Astrocyte of the spinal cord (primary cell): ENCODE measurements at places on chromosomes 13 and 19.

DNA sequence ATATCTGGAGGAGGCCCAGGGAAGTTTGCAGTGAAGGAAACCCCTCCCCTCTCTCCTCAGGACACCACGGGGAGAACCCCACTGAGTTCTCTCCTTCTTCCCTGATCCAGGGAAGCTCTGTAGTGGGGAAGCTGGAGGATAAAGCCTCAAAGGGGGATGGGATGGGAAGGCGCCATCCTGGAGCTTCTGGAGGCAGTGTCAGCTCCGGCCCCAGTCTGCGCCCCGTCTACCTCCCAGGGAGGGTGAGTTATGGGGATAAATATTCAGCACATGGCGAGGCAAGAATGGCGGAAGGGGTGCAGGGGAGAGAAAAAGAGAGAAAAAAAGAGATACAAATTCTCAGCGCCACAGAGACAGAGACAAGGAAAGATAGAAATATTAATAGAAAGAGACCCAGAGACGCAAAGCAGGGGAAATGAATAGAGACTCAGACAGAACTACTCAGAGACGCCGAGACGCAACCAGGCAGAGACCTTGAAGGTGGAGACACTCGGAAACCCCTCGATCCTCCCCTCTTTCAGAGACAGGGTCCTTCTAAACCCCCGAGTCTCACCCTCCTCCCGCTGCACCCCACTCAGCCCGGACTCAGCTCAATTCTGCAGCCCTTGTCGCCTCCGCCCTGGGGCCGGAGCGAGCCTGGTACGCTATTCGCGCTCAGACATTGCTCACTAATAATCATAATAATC, 23.6 kb downstream of the OLFM2 start:
- DNase-seq, result no peak

DNA sequence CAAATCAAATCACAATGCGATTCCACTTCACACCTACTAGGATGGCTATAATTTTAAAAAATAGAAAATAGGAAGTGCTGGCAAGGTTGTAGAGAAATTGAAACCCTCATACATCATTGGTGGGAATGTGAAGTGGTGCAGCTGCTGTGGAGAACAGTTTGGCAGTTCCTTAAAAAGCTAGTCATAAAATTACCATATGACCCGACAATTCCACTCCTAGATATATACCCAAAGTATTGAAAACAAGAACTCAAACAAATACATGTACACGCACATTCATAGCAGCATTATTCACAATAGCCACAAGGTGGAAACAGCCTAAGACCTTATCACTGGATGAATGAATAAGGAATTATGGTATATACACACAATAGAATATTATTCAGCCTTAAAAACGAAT, 12.0 kb downstream of the HMGB1 start:
- DNase-seq, result no peak

GRCh38 chr19:49335784-49336481, 727 bp downstream of the CD37 start:
- DNase-seq, result no peak

DNA sequence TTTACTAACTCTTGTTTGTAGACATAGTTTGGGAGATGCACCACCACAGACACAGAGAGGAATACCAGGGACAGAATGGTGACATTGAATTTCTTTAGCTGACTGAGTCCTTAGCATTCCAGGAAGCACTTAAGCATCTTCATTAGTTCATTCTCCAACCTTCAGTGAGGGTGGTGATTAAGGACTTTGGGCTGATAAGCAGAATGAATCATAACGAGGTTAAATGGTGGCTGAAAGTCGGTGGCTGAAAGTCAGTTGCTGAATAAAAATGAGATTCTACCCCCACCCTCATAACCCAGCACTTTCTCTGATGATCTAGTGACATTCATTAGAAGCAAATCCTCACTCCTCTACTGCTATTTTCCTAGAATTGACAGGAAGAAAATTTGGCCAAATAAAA, 10.6 kb downstream of the PCDH8 start:
- DNase-seq, result no peak

- peak; percentile 65 for DNase-seq
Observed at GRCh38 chr13:44311011-44311780, 62.4 kb upstream of the SERP2 start.

DNA sequence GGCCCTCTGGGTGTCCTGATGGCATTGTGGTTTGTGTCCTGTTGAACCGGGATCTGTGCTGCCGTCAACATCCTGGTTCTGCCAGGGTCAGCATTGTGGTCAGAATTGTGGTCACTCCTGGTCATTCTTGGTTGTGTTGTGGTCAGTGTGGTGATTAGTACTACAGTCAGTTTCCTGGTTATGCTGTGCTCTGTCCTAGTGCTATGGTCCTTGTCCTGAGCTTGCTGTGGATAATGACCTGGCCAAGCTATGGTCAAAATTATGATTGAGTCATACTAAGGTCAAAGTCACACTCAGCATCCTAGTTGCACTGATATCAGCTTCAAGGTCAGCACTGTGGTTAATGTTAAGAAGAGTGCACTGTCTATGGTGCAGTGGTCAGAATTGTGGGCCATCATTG, 4.5 kb upstream of the OLFM2 start:
- no peak for DNase-seq

- DNase-seq, result no peak
Observed at GRCh38 chr13:113660066-113660465, 2.1 kb upstream of the ATP4B start.

DNA sequence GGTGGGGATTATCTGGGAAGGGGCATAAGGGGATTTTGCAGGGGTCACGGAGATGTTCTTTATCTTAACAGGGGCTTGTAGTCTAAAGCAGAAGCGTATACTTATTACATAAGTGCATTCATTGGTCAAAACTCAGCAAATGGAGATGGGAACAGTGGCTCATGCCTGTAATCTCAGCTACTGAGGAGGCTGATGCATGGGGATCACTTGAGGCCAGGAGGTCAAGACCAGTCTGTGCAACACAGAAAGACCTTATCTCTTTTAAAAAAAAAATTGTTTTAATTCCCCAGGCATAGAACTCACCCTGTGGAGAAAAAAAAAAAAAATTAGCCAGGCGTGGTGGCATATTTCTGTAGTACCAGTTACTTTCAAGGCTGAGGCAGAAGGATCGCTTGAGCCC, 18.9 kb downstream of the FAM187B start:
- no peak for DNase-seq

DNA sequence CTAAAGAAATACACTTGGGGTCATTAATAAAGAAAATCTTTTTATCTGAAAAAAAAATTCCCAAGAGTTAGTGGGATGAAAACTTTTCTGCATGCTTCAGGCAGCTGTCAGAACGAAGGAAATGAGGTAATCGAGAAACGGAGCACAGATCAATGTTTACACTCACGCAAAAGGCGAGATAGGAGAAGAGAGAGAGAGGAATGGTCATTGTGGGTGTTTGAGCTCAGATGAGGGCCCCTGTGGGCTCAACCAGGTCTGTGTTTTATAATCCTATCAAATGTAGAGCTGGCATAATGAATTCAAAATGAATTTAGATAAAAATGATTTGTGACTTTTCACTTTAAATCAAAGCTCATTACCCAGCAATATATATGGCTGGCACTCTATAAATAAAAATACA, 6.3 kb upstream of the RXFP2 start:
- DNase-seq, result no peak

GRCh38 chr19:29480507-29480906, 45.3 kb upstream of the VSTM2B start:
- no peak for DNase-seq

GRCh38 chr13:44470638-44471562, 97.3 kb downstream of the SERP2 start:
- DNase-seq, result peak; percentile 51

- no peak for DNase-seq
Observed at GRCh38 chr13:62085337-62086229, 669.9 kb upstream of the PCDH20 start.

- DNase-seq, result no peak
Observed at GRCh38 chr13:58181111-58181510, 549.6 kb downstream of the PCDH17 start.

- DNase-seq, result no peak
Observed at GRCh38 chr13:94712287-94712811, at the start of gene SOX21. Gene SOX21 (minus strand): TSS chr13:94712545. CDS start chr13:94712049, 496 bp downstream.

DNA sequence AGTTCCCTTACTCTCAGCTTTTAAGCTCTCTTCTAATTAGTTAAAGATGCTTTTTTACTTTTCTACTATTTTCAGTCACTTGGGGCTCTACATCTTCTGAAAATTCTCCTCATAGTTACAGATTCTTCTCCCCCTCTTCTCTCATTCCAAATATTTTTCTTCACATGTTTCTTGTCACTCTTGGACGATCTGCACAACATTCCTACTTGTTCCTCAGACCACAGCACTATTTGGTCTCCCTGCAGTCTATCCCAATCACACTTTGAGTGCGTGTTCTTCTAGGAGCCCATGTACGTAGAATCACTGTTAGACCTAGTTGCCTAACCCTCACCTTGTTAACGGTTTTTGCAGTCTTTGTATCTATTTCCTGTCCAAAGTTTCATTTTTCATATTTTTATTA, 222.5 kb upstream of the SPRY2 start:
- no peak for DNase-seq

- no peak for DNase-seq
Observed at GRCh38 chr19:11552666-11553372, 6.2 kb downstream of the ELOF1 start.

DNA sequence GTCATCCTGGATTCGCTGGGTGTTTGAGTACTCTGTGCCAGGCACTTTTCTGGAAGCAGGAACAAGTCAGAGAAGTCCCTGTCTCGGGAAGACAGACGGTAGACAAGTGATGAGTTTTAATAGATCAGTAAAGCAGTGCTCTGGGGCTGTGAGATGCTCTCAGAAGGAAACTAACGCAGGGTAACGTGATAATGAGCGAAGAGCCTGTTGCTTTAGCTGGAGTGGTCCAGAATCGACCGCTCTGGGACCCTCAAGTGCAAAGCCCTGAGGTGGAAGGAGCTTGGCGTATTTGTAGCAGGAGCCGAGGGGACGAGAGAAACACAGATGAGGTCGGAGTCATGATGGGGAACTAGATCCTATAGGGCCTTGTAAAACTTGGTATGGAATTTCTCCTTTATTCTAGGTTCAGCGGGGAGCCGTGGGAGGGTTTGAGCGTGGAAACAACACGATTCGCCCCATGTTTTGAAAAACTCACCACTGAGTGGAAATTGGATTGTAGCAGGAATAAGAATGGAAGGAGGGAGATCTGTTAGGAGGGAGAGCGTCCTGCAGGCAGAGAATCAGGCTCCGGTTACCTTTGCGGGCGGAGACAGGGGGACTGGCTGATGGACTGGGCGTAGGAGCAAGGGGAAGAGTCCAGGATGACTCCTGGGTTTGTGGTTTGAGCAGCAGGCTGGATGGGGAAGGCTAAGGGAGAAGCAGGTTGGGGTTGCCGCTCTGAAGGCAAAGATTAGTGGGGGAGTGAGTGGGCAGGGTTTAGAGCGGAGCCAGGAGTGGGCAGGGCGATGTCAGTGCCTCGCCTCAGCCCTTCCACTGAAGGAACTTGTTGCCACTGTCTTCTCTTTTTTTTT, 763 bp downstream of the POLD1 start:
- no peak for DNase-seq

GRCh38 chr19:11260996-11261395, 1.3 kb downstream of the DOCK6 start:
- DNase-seq, result no peak

DNA sequence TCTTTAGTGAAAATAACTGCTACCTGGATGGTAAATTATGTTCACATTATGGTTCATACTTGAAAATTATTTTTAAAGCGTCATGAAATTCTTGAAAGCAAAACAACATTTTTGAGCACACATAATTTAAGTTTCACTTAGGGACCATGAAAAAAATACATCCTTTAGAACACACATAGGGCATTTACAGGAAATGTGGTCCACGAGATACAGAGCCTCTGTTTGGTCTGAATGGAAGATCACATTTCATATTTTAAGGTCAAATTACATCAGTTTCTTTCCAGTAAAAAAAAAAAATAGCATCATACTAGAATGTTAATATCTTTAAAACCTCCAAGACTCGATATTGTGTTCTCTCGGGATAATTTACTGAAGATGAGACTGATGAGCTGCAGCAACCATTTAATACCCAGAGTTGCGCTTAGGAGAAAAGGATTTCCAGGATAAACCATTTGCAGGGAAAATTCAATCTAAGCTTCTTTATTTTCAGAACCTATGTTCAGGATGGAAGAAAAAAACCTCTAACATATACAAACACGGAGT, 720.7 kb downstream of the DIAPH3 start:
- DNase-seq, result no peak

GRCh38 chr13:44234566-44234965, 139.1 kb upstream of the SERP2 start:
- DNase-seq, result no peak

- DNase-seq, result no peak
Observed at GRCh38 chr13:114259974-114260373, 21.4 kb upstream of the UPF3A start.

DNA sequence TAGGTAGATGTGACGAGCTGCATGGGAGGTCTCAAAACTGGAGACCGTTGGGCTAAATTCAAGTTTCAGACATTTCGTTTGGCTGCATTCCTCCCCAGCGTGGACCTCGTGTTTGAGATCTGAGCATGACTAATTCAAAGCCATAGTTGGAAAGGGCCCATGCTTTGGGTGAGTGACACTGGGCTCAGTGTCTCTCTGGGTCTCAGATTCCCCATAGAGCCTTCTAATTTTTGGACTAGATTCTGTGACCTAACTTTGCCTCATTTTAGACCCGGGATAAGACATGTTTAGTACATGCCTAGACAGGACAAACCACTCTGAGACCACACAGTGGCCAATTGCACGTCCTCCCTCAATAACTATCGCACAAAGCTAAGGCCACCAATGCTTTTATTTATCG, 16.6 kb downstream of the CKM start:
- DNase-seq, result no peak

DNA sequence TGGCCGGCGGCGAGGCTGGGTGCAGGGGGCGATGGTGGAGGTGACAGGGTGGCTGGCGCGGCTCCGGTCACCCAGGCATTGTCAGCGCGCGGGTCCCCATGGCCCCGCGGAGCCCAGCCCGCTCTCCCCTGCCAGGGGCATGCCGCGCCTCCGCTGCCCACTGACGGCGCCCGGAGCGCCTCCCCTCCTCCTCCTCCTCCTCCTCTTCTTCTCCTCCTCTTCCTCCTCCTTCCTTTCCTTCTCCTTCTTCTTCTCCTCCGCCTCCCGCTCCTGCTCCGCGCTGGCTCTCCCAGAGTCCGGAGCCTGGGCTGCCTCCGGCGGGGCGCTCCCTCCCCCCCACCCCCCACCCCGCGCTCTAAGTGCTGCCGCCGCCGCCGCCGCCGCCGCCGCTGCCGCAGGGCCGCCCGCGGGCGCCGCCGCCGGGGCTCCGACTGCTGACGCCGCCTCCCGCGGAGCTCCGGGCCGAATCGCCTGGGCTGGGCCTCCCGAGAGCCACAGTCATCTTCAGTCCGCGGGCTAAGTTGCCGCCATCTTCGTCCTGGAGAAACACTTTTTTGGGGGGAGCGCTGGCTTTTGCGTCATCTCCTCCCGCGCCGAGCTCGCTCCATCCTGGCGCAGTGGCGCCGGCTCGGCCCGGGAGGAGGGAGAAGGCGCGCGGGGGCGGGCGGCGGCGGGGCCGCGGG, 348.3 kb downstream of the LIG4 start:
- peak; percentile 39 for DNase-seq

GRCh38 chr19:41706741-41707501, 1.5 kb upstream of the CEACAM5 start:
- DNase-seq, result no peak
